ENCODE measurements at places on chromosomes 5 and 9.

DNA sequence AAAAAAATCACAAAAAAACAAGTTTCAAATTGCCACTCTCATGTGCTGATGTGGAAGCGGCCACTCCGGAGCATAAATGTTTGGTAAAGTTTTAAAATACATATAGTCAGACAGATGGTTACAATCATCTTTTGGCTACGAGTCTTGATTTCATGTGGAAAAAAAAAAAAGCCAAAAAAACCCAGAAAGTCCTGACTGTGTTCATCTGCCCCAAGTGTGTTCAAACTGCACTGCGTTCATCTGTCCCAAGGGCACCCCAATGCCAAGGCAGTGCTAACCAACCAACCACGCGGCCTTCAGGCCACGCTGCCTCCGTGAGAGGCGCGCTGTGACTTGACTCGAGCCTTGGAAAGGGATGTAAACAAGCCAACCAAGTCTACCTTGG, 127.1 kb downstream of the MYO10 start:
- no peak for DNase-seq

- no peak for DNase-seq
Observed at GRCh38 chr9:74554751-74555419, 57.8 kb downstream of the RORB start.

DNA sequence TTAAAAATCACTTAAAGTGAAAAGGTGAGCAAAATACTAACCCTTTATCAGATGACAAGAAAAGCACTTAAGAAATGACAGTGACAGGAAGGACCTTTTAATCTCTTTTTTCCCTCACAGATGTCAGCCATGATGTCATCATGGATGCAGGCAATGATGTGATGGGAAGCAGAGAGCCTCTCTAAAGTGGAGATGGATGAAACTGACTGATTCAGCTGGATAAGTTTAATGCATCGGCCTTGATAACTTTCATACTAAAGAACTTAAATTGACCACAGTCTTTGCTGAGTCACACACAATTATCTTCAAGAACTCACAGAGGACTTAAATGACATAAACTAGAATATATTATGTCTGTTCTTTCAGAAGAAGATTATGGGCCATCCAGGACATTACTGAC, 153.2 kb upstream of the FGF10 start:
- no peak for DNase-seq

- peak; percentile 7 for DNase-seq
Observed at GRCh38 chr9:122941582-122942234, 888 bp downstream of the RABGAP1 start.

DNA sequence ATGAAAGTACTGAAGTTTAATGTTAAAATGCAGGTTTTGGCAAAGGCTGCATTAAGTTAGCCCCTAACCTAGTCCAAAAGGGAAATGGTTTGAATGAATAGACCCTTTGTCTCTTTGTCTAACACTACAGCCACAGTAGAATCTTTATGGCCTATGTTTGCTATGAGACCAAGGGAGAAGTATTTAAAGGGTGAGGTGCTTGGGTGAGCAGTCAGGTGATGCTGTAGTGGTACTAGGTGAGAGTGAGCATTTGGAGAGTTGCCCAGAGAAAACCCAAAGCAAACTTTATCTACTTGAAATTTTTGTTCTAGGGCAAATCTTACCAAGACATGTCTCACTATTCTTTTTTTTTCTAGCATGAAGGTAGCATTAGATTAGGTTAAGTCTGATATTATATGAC, 1961.4 kb upstream of the WWC1 start:
- no peak for DNase-seq

- no peak for DNase-seq
Observed at GRCh38 chr5:105640328-105640727, 2030.4 kb downstream of the EFNA5 start.

DNA sequence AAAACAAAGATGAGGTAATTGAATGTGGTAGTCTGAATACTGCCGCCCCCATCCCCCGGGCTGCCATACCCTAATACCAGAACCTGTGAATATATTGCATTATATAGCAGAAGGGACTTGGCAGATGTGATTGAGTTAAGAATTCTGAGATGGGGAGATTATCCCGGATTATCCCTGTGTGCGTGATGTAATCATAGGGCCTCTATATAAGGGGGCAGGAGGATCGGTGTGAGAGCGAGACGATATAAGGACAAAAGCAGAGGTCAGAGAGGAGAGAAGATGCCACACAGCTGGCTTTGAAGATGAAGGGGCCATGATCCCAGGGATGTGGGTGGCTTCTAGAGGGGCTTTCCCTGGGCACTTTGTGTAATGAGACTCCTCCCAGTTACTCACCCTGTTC, 101.7 kb upstream of the TLE1 start:
- DNase-seq, result no peak

- no peak for DNase-seq
Observed at GRCh38 chr5:136781464-136781863, 416.1 kb upstream of the TRPC7 start.

DNA sequence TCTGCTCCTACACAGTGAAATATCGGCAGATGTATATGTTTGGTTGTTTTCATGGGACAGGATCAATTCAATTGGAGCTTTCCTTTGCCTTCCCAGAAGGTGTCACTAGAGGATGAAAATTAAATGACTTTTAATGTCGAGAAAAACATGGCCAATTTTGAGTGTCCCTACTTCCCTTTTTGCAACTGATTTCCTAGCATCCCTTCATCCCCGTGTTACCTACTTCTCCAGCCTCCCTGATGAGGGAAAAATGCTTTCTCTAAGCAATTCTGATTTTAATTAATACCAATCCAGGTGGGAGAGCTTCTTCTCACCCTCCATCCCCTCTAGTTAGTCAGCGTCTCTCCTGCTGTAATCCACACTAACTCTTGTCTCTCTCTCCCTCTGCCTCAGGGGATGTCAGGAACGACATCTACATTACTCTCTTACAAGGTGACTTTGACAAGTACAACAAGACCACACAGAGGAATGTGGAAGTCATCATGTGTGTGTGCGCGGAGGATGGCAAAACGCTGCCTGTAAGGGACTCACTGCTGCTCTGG, 64.9 kb downstream of the DOCK2 start:
- DNase-seq, result no peak

DNA sequence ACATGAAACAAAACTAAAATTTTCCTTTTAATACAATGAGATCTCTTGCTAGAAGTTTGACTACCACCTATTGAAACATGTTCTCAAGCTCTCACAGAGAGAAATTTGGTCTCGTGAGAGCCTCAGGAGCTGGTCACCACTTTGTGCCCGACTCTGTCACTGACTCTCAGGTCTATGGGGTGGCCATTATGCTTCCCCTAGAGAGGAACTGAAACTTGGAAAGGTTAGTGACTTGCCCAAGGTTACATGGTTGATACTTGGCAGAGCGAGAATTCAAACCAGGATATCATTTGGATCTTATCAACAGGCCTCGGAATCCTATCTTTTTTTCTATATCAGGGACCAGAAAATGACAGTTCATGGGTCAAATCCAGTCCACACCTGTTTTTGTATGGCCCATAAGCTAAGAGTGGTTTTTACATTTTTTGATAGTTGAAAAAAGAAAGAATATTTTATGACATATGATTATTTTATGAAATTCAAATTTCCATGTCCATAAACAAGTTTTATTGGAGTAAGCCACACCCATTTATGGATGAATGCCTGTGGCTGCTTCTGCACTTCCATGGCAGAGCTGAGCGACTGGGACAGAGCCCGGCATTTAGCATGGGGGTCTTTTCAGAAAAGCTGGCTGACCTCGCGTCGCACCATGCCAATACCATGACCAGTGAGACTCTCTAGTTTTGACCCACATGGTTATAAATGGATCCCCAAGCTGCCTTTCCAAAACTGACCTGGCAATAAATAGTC, 44.8 kb upstream of the EQTN start:
- DNase-seq, result no peak

DNA sequence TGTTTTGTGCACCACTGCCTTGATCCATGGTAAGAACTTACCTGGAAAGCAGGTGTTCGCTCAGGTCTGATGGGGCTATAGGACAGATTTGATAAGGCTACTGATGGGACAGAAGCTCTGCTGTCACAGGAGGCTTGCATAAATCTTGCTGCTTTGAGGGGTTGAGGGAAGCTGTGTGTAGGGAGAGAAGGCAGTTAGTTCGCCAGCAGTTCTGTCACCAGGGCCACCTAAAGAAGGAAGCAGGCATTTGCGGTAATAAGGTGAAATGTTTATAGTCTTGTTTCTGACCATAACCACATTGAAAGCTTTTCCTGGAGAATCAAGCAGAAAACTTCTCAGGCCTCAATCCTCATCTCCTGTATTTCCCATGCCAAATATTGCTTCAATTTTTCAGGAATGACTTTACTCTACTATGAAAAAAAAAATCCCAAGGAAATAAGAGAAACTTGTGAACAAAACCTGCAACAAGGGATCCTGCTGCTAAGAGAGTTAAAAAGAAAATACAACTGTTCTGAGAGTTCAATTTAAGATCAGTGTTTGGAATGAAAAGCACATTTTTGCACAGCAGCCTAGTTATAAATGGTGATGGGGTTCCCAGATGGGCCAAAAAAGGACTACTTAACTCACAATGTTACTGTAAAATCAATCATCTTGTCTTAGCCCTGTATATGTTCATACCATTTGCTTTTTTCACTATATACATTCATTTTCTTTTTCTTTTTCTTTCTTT, 122.0 kb upstream of the RANBP3L start:
- DNase-seq, result no peak

GRCh38 chr5:14781106-14781505, 90.5 kb downstream of the ANKH start:
- DNase-seq, result no peak

DNA sequence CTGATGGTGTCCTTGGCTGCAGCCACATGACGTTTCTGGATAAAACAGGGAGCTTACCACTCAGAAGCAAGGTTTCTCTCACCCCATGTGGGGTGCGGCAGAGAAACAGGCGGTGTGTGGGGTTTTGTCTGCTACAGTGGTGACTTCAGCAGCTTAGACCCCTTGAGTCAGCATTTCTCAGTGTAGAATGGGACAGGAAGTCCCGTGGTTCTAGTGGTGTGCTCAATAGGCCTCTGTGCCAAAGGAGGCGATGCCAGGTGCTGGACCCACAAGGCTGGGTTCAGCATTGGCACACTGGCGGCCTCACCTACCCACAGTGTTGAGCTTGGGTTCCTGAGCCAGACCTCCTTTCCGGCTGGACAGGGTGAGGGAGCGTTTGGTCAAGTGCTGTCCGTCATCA, 125.2 kb upstream of the SMIM23 start:
- DNase-seq, result no peak

- peak; percentile 47 for DNase-seq
Observed at GRCh38 chr5:61450493-61451279, 118.6 kb downstream of the ZSWIM6 start.

- DNase-seq, result no peak
Observed at GRCh38 chr9:31623511-31623910, 760.9 kb upstream of the ACO1 start.

DNA sequence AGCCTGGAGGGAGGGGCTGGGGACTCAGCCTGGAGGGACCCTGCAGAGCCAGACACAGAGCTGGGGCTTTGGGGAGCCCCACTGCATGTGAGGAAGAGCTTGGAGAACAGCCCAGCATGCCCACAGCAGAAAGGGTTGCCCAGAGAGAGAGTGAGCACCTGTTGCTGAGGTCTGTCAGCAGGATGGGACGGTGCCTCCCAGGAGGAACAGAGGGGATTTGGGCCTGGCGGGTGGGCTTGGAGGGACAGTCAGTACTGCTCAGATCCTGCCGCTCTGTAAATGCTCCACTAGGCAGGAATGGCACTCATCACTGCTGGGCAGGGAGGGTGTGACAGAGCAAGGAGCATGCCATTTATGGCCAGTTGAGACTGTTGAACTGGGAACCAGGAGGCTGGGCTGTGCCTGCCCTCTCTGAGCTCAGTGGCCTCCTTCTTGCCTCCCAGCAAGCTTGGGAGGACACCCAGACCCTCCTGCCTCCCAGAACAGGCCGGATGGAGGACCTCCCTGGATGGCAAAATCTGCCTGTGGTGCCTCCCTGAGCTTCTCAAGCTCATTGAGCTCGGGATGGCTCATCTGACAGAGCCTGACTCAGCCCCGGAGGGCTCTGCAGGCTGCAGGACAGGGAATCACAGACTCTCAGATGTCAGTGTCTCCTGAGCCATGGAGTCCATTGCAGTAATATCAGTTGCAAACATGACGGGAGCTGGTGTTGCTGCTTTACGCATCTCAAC, 786 bp upstream of the HRCT1 start:
- no peak for DNase-seq

DNA sequence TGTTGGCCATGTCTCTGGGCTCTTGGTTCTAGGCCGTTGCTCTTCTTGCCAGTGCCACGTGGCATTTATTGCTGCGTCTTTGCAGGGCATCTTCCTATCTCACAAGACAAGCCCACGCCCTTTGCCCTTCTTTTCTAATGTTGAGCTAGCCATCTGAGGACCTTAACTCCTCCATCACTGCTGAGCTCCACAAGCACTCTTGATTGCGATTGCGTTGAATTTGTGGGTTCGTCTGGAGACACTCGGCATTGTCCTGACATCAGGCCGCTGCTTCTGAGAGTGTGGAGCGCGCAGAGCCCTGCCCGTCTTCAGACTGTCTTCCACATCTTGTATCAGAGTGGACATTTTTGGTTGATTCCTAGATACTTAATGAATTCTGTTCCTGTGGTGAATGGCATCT, 14.5 kb upstream of the FCN1 start:
- no peak for DNase-seq

DNA sequence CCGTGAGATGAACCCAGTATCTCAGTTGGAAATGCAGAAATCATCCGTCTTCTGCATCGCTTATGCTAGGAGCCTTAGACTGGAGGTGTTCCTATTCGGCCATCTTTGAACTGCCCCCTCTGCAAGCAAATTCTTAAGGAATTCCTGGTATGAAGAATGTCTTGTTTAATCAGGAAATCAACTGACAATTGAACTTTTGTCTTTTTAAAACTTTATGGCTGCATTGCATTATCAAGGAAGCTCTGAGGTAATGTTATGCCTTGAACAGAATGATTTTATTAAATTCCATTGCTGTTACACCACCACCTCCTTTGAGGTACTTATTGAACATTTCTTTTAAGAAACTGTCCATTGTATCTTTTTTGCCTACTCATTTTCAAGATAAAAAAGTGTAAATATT, 1915.7 kb upstream of the CDH9 start:
- no peak for DNase-seq

DNA sequence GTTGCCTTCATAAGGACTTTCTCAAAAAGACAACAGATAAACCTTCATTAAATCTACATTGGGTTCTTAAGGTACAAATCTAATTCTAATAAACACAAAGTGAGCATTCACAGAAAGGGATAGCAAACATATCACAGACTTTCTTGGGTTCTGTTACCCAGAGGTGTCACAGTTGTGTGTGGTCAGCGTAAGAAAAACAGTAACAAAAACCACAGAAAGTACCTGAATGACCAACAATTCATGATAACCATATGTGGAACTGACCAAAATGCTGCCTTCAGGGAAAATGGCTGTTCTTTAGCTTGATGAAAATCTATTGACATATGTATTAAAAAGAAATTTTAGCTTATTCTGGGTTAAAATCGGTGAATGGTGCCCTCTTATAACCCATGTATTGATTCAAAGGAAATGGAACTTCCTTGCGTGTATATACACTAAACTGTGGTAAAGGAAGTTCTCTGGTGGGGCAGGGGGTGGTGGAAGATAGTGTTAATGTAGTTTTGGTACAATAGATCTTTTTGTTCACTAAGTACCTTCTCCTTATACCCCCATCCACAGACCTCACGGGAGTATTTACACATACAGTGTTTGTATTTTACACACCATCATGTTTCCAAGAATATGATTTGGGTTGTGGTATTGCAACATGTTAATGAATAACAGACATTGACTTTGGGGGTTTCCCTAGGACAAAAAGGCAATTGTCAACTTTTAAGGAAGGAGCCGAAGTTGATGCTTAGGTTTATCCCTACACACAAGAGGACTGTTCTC, 152.5 kb downstream of the APBA1 start:
- no peak for DNase-seq

Measured in brain pericyte (primary cell).